ENCODE measurements at places on chromosomes 13 and 19.

DNA sequence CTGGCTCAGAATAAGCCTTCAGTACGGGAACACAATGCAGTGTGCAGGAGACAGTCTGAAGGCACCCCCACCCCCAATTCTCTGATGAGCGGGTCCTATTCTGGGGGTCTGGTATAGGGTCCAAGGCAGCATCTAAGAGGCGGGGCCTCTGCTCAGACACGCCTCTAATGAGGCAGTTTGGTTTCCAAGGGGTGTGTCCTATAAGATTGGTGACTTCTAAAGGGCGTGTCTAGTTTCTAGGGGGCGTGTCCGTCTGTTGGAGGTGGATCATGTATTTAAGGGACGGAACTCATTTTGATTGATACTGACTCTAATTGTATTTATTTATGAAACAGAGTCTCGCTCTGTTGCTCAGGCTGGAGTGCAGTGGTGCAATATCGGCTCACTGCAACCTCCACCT lies 8.7 kb downstream of the FIZ1 start:
- DNase-seq: peak; percentile 28

DNA sequence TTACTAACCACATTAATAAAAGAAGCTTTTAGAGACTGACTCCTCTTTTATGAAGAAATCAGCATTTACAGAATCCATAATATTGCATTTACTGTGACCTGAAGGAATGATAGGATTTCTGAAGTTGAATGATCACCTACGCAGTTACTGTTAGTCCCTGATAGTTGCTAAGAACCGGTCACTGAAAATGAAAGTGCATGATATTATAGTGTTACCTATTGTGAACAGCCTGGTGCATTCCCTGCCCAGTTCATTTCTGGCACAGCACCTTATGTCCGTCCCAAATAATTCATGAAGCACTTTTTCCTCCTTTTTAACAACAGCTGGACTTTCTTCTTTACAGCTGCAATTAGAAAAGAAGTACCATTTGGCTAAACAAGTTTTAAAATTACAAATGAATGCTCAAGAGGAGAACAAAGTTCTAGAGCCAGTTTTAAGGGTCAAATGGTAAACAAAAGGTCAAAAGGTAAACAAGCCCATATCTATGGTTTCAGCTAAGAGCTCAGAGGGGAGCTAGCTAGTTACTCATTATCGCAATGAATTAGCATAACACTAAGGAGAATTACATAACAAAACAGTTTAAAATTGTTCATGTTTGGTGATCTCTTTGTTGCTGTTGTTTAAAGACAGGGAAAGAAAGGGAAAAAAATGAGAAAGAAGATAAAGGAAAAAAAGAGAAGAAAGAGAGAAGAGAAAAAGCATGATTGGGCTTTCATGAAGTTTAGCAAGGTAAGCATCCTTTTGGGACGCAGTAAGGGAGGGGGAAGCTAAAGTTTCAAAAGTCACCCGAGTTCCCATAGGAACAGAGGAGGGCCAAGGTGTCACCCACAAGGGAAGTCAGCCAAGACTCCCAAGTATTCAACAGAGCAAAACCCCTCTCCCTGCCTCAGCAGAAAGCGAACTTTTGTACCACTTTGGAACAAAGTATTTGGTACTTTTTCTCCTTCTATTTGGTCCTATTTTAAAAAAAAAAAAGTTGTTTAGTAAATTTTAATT lies 50.2 kb downstream of the FLT3 start:
- no peak for DNase-seq

DNA sequence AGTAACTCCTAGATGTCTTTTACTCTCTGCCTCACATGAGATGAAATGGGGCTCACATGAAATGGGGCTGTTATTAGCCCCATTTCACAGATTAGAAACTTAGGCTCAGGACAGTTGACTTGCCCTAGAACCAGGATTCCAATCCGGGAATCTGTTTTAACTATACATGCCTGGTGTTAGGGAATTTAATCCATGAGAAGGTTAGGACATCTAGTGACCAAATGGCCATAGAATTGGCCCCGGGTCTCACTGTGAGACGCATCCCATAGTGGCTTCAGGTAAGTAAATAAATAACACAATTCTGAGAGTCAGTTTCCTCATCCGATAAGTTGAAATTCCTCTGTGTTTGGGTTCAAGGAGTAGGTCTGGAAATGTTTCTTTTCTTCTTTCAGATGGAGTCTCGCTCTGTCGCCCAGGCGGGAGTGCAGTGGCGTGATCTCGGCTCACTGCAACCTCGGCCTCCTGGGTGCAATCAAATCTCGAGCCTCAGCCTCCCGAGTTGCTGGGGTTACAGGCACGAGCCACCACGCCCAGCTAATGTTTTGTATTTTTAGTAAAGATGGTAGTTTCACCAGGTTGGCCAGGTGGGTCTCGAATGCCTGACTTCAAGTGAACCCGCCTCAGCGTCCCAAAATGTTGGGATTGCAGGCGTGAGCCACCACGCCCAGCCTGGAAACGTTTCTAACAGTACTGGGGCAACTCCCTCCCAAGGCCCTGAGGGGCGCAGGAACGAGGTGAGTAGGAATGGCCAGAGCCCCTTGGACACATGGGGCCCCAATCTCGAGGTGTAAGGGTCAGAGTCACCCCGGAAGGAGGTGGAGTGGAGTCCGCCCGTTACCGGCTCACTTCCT lies 1.2 kb upstream of the ZNF574 start:
- peak; percentile 14 for DNase-seq

DNA sequence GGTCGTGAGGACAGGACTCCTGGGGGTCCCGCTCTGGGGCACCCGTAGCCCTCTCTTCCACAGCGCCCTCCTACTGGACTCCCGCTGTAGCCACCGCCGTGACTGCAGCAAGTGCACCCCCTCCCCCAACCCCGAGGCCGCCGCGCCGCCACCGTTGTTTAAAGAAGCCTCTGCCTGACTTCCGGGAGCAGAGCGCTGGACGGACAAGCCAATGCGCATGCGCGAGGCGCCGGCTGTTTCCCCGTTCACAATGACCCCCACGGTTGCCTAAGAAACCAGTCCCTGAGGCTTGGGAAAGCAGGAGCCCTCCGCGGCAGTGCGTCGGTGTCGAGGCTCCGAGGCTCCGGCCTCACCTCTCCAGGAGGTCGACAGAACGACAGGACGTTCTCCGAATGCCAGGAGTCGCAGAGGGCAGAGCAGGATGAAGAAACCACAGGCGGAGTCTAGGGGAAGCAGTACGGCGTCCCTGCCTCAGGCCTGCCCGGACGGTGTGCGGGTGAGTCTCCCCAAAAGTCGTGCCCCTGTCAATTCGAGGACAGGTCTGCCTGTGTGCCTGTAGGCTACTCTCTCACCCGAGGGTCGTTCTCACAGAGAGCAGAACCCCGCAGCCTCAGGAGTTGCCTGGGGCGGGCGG lies 70.5 kb upstream of the ZNF420 start:
- DNase-seq: no peak

GRCh38 chr13:51241720-51242119 lies 19.5 kb downstream of the FAM124A start:
- DNase-seq: no peak

- no peak for DNase-seq
Measured at GRCh38 chr19:17281391-17282304, at the start of gene ANKLE1. Gene ANKLE1, plus strand, starts transcription at chr19:17281901. Its CDS starts 20 bp downstream, at chr19:17281921.

GRCh38 chr13:32587811-32588170 lies 1.5 kb downstream of the PDS5B start:
- DNase-seq: no peak

DNA sequence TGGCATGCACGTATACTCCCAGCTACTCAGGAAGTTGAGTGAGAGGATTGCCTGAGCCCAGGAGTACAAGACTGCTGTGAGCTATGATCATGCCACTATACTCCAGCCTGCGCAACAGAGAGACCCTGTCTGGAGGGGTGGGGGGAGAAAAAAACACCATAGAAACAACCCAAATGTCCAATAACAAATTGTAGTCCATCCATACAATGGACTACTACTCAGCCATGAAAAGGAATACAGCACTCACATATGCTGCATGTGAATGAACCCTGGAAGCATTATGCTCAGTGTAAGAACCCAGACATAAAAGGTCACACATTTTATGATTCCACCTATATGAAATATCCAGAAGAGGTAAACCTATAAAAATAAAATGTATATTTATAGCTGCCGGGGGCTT lies 42.3 kb downstream of the CD320 start:
- no peak for DNase-seq

DNA sequence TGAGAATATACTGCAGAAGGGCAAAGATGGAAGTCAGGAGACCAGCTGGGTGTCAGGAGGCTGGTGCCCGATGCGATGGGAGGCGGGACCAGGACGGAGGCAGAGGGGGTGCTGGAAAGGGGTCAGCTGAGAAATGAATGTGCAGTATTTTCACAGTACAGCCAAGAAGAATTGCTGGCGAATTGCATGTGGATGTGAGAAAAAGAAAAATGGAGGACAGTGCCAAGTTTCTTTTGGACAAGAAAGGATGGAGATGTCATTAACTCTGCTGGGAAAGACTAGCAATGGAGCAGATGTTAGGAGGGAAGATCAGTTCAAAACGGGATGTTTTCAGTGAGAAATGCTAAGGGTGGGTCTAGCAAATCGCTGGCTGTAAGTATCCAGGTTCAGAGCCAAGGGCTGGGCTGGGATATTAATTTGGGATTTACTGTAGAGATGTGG lies 7.0 kb downstream of the CRYL1 start:
- peak; percentile 54 for DNase-seq

GRCh38 chr19:55642153-55643002 lies 1.1 kb upstream of the ZNF581 start:
- DNase-seq: peak; percentile 48

- DNase-seq: no peak
Measured at GRCh38 chr13:107993239-107993949, 221.9 kb downstream of the LIG4 start.

- no peak for DNase-seq
Measured at GRCh38 chr19:2170987-2171348, 7.2 kb downstream of the DOT1L start.

GRCh38 chr19:48872884-48873475 lies 759 bp downstream of the PPP1R15A start:
- DNase-seq: peak; percentile 78

- DNase-seq: no peak
Measured at GRCh38 chr13:103386341-103386740, 320.1 kb upstream of the SLC10A2 start.

GRCh38 chr19:38309615-38310278 lies 5.7 kb downstream of the C19orf33 start:
- DNase-seq: no peak

GRCh38 chr19:49425922-49426592 lies 869 bp downstream of the GFY start:
- peak; percentile 57 for DNase-seq

DNA sequence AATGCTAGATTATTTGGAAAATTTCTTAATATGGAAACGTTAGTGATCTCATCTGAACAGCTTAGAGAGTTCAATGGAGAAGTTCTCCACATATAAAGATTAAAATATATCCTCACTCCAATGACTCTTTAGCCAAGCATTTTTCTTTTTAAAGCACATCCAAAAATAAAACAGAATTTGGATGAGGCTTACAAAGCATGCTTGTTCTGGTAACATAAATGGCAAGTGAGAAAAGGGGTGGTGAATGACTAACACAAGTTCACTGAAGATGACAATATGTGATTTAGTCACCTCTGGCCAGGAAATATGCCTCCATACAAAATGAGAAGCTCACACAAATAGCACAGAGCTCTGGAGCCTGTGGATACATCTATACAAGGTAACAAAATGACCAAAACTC lies 253.0 kb downstream of the PCDH20 start:
- DNase-seq: no peak

DNA sequence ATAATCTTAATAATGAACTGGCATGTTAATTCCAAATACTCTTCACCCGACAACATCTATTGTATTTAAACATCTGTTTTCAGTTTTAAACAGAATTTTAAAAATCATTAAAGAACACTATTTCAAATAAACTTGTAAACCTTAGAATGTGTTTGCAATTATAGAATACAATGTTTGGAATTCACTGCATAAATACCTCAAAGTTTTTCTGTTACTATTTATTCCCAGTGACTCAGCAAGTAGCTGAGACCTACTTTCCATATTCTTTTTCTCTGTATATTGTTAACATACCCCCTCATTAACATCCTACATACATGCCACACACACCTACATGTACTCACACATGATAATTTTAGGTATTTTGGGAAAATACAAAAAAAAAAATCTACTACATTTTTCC lies 1134.3 kb downstream of the SLITRK1 start:
- DNase-seq: no peak

DNA sequence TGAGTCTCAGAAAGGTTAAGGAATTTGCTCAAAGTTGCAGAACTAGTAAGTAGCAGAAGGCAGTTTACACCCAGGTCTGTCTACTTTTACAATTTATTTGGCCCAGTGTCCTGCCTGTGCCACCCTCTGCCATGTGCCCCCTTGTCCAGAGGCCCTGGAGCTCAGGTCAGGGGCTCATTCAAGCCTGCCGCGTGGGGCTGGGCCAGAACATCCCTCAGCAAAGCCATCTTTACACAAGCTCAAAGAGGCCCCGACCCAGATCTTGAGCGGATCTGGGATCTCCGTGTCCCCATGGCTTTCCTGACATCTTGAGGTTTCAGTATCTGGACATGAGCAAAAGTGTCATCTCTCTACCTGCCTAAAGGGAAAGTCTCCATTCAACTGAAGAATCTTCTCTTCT lies 76.4 kb upstream of the VSTM2B start:
- no peak for DNase-seq

GRCh38 chr19:5302396-5302795 lies 38.2 kb downstream of the PTPRS start:
- DNase-seq: no peak

DNA sequence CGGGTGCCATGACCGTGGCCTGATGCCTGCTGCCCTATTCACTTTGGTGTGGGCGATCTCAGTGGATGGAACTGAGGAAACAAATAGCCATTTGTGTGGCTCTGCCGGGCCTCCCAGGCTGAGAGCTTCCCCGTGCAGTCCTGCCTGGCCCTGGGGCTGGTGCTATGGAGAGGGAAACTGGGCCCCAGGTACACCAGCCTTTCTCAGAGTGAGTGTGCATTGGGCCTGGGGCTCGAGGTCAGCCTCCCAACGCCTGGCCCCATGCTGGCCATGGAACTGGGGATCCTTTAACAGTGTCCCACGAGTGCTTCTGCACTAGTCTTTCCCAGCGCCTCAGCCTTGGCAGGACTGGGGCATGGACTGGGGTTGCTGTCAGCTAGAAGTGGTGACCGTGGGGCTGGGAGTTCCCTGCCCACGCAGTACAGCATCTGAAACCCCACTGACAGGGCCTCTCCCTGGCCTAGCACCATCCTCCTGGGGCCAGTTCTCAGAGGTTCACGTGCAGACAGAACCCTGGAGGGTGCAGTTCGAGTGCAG lies 10.5 kb downstream of the PLEKHF1 start:
- DNase-seq: no peak

- peak; percentile 80 for DNase-seq
Measured at GRCh38 chr13:85806553-85807175, 7.4 kb upstream of the SLITRK6 start.

DNA sequence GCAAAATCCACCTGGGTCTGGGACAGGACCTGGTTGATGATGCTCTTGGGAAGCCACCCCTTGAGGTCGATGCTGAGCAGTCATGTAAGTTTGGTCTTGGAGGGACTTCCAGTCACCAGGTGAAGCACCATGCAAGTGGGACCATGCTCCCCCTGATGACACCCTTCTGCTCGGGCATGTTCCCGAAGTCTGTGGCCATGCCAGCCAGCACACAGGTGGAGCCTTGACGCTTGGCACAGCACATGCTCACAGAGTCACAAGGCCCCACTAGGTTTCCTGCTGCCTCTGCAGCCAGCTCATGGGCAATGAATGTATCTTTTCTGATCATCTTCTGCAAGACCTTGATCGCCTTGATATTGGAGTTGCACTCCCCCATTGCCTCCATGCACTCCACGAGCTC lies 1920.2 kb downstream of the PCDH9 start:
- no peak for DNase-seq

GRCh38 chr19:23273590-23274412 lies 23.6 kb upstream of the ZNF724 start:
- DNase-seq: peak; percentile 90

GRCh38 chr13:43985422-43986072 lies 105.8 kb downstream of the LACC1 start:
- DNase-seq: no peak

Measured in SHP77 (cell line).